Peyer's patch (tissue), 4 donors: ENCODE measurements at places on chromosomes 1 and 21.

GRCh38 chr1:197980457-197980856, 63.3 kb downstream of the LHX9 start:
- DNase-seq: no peak

DNA sequence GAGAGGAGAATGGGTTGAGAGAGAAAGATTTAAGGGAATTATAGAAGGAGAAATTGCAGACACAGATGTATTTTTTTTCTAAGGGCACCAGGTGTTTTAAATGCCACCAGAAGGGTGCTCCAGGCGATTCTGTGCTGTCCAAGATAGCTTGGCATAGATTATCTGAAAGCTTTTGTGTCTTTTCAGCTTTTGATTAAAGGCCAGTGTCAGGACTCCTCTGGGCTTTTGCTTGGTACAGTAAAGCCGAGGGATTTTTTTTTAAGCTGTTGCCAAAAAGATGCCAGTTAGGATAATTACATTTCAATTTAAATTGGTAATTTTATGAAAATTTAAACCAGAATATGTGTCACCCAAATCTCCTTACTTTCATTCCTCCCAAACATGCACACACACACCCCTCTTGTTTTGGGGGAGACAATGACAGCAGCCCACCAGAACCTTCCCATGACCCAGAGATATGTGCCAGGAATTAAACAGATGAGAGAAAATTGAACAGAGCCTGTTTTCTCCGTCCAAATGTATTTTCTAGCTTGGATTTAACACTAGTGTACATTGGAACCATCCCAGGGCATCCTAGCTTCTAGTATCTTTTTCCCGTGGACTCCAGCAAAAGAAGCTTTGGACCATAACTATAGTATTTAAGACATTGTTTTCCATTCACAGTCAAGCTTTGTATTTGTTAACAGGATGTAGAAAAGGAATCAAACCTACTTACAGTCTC, 670.7 kb upstream of the CXADR start:
- no peak for DNase-seq

- no peak for DNase-seq
Observed at GRCh38 chr1:11931845-11932244, 2.7 kb upstream of the PLOD1 start.

- DNase-seq: no peak
Observed at GRCh38 chr1:234229581-234230387, 143.5 kb upstream of the COA6 start.
